ENCODE measurements at places on chromosomes 7 and 10.

DNA sequence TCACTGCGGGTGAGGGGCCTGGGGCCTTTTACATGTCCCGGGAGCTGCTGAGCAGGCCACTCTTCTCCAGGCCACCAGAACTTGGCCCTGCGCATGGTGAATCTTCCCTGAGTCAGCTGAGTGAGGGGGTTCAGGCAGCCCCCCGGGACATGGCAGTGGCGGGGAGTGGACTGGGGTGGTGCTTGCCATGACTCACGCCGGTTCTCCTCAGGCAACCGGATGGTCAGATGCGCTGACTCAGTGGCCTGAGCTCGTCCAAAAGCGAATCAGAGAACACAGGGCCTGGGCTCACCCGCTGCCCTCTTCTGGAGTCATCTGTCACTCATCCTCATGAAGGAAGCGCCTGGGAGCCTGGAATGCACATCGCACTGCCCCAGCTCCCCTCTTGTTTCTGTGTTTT is 33.5 kb downstream of the HTRA1 start:
- no peak for DNase-seq

- DNase-seq: no peak
Observed at GRCh38 chr10:130715686-130716670, 579.8 kb downstream of the GLRX3 start.

GRCh38 chr10:62870866-62871265 is 54.7 kb upstream of the EGR2 start:
- DNase-seq: peak; percentile 28

DNA sequence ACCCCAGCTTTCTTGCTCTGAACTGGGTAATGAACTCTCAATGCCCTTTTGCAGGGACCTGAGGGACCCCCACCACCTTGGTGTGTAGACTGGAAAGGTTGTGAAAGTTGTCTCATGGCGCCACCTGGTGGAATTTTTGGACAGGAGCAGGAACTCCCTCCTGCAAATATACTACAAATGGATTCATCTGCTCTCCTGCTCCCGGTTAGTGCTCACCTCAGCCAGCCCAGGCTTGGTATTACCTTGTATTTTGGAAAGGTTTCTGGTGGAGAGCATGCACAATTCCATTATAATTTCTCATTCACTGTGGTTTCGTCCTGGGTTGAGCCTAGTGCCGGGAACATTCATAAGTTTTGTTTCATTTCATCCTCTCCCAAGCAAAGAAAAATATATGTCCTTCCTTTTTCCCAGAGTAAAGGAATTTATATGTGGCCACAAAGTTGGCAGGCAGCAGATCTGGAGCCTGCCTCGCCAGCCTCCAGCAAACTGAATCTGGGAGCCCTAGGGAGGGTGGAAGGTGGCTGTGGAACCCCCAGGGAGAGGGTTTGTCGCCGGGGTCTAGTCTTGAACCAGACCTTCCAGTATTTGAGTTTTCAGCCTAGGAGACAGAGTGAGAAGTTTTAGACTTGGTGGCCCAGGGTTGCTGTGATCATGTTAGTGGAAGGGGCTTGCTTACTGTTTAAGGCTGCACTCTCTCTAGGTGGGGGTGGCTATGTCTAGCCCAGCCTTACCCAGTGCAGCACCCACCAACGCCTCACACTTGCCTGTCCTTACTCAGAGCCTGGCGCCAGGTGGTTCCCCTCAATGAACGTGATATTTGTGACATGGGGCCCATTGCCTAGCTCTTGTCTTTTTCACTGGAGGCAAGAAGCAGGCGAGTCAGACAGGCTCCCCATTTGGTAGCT is 9.5 kb downstream of the FAM241B start:
- no peak for DNase-seq

- DNase-seq: no peak
Observed at GRCh38 chr10:131936736-131937135, 35.9 kb downstream of the PPP2R2D start.

DNA sequence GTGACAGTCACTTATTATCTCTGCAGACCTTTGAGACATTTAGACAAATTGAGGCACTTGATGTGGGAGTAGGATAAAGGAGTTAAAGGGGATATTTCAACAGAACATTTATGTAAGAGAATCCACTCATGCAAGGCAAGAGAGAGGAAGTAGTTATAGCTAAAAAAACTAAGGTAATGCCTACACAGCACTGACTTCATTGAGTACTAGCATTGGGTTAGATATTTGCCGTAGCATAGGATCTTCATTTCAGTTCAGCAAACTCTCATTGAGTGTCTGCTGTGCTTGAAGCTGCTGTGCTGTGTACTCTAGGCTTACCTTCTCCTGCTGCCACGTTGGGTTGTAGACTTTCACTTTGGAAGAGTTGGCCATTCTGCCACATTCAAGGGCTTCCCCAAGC is 10.5 kb upstream of the ENTPD1 start:
- no peak for DNase-seq

GRCh38 chr7:54978364-54979116 is 40.3 kb upstream of the EGFR start:
- no peak for DNase-seq

- no peak for DNase-seq
Observed at GRCh38 chr10:132918617-132919373, 23.6 kb downstream of the CFAP46 start.

DNA sequence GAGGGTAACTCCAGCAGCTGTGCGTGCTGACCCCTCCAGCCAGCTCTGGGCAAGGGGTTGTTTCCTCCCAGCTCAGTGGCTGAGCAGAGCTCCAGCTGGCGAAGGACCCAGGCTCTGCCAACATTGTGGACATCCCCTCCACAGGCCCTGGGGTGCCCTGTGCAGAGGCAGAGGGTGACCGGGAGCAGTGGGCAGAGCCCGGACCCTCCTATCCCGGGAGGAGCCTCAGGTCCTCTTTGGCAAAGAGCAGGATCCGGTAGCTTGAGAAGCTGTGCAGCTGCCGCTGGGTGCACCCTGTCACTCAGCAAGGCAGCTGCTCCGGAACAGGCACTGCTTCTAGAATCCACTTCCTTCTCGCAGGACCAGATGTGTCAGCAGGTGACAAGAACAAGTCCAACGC is 175.9 kb downstream of the EBF3 start:
- DNase-seq: no peak

DNA sequence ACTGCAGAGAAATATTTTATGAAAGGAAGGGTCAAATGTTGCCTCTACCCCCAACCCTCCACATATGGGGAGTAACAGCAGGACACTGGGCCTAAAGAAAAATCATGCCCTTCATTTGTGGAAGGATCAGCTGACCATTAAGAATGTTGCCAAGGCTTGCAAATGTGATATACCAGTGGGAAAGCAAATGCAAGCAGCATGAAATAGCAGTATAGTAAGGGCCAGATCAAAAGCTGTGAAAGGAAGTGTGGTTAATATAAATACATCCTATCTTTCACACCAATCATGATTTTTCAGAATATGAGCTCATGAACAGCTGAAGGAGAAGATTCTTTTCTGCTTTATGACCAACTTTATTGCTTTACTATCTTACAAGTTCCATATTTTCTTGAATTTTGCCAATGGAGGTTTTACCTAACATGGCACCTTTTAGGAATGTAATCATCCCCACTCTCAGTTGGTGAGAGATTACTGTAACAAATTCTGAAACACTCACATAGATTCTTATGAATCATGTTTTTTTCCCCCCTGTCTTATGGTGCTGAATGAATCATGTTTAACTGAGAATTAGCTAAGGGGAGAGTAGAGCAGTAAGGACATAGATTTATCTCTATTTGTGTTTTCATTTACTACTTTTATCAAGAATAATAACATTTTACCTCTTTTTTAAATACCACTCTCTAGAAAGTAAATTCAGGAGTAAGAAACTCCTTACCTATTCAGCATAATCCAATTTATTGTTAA is 12.1 kb upstream of the ATAD1 start:
- DNase-seq: no peak

DNA sequence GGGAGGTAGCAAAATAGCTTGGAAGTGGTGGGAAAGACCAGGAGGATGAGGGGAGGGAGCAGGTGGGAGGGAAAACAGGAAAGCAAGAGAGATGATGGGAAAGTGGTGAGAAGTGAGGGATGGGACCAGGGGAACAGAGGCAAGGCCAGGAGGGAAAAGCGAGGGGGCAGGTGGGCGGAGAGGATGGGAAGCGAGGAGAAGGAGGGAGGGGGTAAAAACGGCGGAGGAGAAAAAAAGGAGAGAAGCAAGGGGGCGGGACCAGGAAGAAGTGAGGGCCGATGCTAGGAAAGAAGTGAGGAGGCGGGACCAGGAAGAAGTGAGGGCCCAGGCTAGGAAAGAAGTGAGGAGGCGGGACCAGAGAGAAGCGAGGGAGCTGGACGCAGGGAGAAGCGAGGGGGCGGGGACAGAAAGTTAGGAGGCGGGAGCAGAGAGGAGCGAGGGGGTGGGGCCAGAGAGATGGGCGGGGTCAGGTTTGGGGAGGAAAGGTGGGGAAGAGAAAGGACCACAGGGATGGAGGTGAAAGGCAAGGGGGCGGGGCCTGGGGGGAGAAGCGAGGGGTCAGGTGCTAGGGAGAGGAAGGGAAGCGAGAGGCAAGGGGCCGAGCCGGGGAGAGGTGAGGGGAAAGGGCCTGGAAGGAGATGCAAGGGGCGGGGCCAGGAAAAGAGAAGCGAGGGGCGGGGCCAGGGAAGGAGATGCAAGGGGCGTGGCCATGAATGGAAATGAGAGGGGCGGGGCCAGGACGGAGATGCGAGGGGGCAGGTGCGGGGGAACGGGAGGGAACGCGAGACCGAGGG is 984 bp downstream of the SMURF1 start:
- peak; percentile 81 for DNase-seq

All from stimulated activated CD8-positive, alpha-beta memory T cell treated with anti-CD3 and anti-CD28 coated beads, Interleukin-15, amount 100 ng/mL, for 48 hours (primary cell).